ENCODE measurements at places on chromosomes 5 and 9.

DNA sequence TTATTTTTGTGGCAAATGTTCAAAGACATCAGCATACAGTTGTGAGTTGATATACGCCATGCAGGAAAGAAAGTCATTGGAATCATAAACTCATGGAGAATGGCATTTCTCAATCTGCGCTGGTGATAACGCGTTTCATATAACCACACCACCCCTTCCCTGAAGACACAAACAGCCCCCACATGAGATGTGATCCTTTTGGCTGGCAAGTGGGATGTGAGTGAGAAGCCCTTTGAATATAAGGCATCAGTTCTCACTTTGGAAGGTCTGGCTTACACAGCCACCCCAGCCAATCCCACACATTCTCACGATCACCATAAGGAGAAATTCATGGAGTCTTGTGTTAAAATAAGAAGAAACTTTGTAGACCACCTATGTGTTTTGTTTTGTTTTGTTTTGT lies 725.0 kb downstream of the PRELID2 start:
- no peak for DNase-seq

DNA sequence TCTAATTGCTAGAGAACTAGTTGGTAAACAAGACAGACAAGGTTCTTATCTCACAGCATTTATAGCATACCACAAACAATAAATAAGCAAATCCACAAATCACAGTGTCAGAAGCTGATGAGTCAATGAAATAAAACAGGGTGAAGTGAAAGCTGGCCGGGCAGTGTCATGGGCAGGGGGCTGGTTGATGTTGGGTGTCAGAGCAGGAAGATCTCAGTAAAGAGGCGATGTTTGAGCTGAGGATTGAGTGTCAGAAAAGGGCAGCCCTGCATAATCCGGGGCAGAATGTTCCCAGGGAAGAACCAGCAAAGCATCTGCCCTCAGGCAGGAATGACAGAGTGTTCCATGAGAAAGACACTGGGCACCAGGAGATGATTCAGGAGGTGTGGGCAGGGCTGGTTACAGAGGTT lies 183.4 kb downstream of the GOLPH3 start:
- DNase-seq = no peak

DNA sequence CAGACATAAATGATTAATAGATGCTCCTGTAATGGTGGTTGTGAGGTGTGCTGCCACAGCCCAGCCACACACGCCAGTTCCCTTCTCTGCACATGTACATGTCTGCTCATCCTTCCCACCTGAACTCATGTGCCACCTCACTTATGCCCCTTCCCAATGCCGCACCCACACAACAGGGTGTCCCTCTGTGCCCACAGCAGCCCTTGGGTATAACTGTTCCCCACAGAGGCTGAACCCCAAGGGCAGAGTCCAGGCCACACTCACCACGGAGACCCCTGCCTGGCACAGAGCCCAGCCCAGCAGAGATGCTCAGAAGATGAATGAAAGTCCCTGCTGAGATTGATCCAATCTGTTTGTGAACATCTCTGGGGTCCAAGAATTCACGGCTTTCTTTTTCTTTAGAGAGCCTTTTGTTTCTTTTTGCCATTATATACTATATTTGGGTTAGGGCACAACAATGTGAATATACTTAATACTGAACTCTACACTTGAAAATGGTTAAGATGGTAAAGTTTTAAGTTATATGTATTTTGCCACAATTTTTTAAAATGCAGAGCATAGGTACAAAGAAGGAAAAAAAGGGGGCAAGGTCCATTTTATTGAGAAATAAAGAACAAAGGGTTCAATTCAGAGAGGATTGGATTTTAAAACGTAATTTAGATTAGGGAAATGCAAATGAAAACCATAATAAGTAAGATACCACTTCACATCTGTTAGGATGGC lies 29.6 kb downstream of the IRF1 start:
- DNase-seq = no peak

DNA sequence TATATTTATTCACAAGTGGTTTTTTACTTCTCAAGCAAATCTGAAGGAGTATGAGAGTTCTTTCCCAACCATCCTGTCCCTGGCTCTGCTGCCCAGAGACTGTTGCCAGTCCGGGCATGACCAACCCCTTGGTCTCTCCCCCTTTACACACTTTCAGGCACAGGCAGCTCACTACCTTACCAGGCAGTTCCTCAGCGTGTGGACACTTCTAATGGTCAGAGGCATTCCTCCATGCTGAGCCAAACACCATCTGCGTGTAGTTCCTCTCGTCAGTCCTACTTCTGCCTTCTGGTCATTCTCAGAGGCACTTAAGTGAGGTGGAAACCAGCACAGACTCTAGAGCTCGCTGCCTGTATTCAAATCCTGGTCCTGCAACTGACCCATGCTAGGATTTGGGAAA lies 56.1 kb downstream of the TSTD2 start:
- no peak for DNase-seq

DNA sequence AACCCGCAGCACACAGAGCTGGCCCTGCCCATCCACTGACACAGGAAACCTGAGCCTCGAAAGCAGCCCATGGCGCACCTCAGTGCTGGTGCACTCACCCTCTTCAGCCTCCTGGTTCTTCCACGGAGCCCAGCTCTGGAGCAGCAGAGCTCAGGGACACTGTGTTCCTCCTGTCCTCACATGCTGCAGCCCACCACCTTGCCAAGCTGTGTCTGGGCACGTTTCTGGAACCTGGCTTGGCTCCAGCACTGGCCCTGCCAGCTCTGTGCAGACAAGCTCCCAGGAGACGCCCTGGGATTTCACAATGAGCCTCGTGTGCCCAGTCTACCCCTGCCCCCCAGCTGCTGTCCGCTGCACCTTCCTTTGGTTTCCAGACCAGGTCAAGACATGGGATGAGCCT lies 119.5 kb downstream of the SYK start:
- DNase-seq = no peak

DNA sequence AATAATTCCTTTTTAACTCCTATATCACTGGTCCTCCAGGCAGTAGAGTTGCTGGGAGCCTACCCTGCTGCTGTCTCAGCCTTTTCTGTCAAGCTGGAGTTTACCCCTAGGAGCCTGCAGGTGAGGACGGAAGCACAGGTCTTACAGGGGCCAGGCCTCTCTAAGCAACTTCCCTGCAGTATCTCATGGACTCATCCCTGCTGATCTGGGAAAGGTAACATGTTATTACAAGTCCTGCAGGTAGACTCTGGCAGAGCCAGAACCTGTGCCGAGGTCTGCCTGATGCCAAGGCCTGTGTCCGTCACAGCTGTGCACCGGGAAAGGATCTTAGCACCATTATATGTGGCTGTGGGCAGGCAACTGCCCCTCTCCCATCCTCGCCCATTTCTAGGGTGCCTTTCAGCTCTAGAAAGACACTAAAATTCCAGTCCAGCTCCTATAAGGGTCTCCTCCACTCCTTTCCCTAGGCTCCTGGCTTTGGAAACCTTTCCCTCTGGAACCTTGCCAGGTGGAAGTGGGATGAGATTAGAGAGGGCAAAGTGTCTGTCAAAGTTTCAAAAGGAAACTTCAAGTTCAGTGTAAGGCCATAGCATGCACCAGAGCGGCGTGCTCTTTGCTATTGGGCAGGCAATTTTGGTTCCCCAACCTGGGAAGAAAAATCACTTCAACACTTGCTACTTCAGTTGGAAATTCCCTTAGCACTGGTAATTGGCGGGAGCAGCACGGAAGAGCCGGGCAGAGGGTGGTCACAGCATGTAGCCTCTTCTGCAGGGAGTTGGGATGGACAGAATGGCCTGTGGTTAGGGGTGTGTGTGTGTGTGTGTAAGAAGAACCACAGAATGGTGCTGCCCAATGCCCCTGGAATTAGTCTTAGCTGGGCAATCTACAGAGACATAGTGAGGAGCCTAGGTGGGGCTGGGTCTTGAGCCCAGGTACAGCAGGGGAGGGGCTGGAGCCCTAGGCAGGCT lies 17.5 kb downstream of the TMEM171 start:
- no peak for DNase-seq

DNA sequence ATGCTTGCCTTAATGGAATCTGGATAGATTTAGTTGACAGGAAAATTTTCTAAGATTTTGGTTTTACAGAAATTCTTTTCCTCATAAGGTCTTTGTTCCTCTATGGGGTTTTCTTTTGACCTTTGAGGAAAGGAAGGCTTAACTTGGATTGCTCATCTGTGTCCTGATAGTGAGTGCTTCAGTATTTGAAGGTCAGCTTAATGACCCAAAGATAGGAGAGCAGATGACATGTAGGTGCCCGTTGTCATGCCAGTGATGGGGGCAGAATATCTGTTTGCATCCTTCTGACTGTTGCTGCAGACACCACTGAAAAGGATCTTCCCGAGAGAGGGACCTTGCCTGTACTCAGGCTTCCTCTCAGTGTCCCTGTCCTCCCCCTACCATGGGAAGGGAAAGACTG lies 30.9 kb downstream of the MEGF10 start:
- DNase-seq = no peak

DNA sequence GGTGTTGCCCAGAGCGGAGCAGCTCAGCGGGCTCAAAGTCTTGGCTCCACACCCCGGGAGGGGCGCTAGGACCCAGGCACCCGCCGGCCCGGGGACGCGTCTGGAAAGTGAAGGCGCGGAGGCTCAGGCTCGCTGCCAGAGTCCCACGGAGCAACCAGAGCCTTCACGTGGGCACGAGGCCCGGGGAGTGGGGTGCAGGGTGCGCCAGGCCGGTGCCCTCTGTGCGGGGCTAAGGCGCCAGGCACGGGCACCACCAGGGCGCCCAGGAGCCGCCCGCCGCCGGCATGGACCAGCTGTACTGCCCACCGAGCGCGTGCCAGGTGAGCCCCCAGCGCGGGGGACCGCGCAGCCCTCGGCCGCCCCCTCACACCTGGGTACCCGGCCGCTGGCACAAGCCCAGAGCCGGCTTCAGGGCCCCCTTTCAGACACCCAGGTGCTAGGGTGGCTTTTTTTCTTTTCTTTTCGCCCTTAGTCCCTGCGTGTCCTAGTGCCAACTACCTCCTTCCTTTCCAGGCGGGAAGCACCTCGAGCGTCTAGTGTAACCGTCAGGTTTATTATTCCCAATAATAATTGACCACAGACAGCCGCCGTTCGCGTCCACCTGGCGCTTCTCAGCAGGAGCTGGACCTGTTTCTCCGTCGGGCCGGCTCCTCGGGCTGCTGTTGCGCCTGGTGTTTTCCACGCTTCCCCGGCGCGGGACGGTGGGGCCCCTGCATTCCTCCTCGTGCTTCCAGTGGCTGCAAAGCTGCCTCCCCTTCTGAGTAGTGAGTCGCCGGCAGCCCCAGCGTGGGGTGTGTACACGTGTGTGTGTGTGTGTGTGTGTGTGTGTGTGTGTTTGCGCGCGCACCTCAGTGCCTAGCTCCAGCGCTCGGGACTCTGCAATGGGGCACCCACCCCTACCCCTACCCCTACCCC lies 30.1 kb upstream of the PDE8B start:
- no peak for DNase-seq

- no peak for DNase-seq
These were observed 46.0 kb upstream of the OR2K2 start for GRCh38 chr9:111375817-111376564.

- no peak for DNase-seq
These were observed 53.0 kb downstream of the PSD2 start for GRCh38 chr5:139848508-139849100.

DNA sequence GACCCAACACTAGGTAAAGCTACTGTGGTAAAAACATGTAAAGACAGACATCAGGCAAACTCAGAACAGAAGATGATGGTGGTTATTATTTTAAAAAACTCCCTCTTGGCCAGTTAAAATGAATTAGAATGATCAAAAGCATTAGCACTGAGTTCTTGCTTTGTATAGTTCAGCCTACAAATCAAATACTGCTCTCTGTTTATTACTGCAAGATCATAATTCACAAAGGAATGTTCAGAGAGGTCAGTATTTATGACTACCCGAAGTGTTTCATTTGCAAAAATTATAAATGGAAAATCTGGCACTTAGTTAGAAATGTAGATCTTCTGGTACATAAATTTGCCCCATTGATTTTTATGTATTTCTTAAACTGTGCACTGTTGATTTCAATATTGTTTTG lies 140.3 kb upstream of the PPP2R2B start:
- DNase-seq = no peak

DNA sequence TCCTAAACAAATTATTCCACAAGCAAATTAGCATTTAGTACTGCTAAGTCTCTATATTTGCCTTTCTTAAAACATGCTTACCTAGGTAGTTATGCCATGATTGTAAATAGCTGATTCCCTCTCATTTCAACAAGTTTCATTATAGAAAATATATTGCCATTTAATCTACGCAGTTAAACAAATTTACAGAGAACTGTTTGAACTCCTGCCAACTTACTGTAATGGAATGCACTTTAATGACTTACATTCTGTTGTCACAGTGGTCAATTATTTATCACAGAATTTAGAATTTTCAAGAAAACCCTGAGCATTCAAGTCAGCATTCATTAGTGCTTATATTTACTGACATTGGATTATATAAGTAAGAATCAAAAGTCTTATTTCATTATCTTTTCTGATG lies 19.6 kb downstream of the SLC38A9 start:
- no peak for DNase-seq

DNA sequence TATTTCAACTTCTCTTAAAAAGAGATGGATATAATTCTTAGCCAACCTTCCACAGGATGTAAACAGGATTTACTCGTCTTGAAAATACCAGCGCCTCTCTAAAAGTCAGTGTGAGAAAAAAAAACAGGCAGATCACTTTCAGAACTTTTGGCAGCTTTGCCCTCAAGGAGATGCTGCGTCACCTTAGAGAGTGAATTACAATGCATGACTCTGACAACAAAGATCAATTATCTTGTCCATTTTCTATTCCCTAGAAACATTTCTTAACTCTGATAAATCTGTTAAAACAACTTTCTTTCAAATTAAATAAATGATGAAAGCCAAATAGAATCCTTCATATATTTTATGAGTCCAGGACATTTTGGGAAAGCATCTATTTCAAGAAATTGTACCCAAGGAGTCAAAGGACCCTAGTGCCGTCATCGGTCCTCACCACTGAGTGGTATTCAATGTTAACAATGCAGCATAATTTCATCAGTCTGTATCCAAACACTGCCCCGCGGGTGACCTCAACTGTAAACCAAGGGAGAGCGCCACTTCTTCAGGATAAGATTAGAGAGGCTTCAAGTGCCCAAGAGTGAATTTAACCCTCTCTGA lies 536.0 kb downstream of the PDE4D start:
- no peak for DNase-seq

GRCh38 chr9:114109124-114109523 lies 10.0 kb upstream of the KIF12 start:
- DNase-seq = no peak

- DNase-seq = no peak
These were observed 134.6 kb downstream of the OLFM1 start for GRCh38 chr9:135221951-135222631.

DNA sequence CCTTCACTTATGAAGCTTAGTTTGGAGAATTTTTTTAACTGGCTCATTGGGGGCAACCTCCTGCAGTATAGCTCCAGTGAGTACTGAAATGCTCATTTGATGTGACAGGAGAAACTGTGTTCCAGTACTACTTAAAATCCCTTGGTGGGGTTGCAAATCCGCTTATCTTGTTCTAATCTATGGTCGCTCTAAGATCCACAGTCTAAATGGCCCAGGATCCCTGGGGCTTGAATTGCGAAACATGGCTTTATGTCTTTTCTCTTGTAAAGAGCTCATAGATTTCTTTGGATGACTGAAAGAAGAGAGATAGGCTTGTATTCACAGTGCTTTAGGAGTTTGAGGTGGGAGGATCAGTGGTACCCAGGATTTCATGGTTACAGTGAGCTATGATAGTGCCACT lies 52.7 kb downstream of the ADAMTSL1 start:
- no peak for DNase-seq
